EL (cell line): ENCODE measurements at places on chromosomes 4 and X.

GRCh38 chrX:69309074-69309792 is 144.0 kb upstream of the PJA1 start:
- no peak for DNase-seq

GRCh38 chr4:116665716-116666115 is 419.7 kb downstream of the TRAM1L1 start:
- DNase-seq = no peak

- no peak for DNase-seq
These were observed 272.5 kb downstream of the ARHGAP10 start for GRCh38 chr4:148004228-148004857.

GRCh38 chrX:67543818-67544217 is at the start of gene AR:
Gene AR (plus strand): TSS chrX:67544021. CDS start chrX:67545147, 1,126 bp downstream.
- DNase-seq = peak; percentile 72

DNA sequence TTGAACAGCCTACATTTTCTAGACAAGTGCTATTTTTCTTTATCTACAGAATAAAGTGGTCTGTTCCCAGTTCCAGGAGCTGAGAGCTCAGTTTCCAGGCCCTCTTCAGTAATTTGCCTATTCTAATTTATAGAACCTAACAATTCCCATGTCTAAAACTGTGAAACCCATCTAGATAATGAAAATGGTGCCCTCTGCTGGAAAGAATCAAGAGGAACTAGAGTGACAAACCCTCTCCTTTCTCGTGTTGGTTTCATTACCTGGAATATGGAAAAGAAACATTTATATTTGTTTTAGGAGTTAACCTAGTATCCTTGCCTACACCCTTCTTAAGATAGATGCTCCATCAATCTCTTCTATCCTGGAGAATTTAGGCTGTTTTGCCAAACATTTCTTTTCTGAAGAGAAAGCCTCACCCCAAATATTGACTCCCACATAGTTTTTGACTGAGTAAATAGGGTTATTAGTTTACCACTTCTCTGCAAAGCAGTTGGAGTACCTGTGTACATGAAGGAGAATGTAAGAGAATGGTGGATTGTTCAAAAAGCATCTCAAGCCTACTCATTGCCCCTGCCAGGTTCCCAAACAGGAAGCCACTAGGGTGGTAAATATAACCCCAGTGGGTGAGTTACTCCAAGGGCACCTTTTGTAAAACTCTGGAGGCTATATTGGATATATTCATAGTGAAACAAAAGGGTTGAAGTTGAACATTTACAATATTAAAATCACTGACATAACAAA is 121.6 kb downstream of the RASL11B start:
- peak; percentile 54 for DNase-seq

GRCh38 chrX:37765507-37765906 is 14.4 kb upstream of the CYBB start:
- no peak for DNase-seq

- no peak for DNase-seq
These were observed 95.9 kb upstream of the SCOC start for GRCh38 chr4:140277576-140277975.

- DNase-seq = no peak
These were observed 60.4 kb upstream of the CRMP1 start for GRCh38 chr4:5952975-5953951.

- no peak for DNase-seq
These were observed 101.1 kb downstream of the CT47B1 start for GRCh38 chrX:120774606-120775005.

DNA sequence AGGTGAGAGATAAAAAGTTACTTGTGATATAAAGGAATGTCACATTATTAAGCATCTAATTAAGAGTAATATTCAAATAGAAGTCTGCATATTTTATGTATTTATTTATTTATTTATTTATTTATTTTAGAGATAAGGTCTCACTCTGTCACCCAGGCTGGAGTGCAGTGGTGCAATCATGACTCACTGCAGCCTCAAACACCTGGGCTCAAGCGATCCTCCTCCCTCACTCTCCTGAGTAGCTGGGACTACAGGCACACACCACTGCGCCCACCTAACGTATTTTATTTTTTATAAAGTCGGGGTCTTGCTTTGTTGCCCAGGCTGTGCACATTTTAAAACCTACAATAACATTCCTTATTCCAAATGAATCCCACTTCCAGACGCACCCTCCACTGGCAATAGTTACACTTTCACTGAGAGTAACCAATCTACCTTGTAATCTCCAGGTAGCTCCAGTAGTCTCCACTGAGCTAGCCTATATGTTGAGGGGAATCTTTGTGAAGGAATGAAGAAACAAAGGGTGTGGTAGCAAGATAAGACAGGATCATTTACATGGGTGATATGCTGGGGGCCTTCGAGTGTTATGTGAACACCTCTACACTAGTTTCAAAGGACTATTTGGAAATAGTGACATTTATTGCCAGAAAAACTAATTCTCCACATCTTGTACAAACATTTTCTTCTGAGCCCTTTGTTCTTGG is 11.9 kb downstream of the SH3D19 start:
- no peak for DNase-seq

GRCh38 chr4:174406383-174406782 is 115.9 kb downstream of the HPGD start:
- DNase-seq = no peak

DNA sequence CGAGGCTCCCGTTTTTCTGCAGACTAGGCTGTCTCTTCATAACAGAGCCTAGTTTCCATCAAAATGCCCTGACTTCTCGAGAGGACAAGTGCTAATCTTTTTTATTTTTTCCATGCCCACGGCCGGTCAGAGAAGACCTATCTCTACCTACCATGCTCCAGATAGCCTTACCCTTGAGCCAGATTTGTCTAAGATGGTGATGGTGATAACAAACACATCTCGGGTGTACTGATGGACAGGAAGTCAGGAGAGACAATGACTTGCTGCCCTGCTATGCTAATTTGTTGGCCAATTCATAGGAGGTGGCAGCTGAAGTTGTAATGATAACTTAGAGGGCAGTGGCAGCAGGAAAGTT is 42.2 kb upstream of the NKRF start:
- DNase-seq = no peak

GRCh38 chr4:39883646-39884045 is 94.1 kb downstream of the PDS5A start:
- DNase-seq = peak; percentile 40

DNA sequence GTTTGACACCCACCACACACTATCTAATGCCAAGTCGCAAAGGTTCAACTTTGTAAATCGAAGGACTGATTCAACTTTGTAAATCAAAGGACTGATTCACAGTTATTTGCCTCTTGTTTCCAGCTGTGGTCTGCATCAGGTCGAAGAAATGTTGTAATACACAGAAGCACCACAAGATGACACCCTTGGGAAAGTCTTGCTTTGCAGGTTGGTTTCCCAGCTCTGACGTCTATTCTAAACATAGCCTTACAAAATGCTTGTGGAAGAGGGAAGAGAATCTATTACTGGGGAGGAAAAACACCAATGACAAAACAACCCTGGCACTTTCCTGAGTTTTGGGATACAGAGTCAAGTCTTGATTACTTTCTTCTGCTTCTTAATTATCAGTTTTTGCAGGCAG is 35.3 kb downstream of the SUPT20HL1 start:
- DNase-seq = peak; percentile 49

DNA sequence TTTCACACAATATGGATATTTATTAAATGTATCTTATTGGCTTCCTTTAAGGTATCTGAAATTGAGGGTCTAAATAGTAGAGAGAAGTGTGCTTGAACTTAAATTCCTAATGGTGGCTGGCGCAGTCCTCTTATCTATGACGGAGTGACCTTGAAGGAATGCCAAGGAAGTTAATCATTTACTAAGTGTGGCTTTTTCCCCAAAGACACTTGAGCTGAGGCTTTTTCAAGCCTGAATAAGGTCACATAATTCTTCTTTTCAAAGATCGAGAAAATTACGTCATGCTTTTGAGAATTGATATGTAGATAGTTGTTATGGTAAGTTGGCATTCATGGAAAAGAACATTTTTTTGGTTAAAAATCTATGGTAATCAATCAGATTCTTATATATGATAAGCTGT is 11.7 kb upstream of the PRPS2 start:
- no peak for DNase-seq

DNA sequence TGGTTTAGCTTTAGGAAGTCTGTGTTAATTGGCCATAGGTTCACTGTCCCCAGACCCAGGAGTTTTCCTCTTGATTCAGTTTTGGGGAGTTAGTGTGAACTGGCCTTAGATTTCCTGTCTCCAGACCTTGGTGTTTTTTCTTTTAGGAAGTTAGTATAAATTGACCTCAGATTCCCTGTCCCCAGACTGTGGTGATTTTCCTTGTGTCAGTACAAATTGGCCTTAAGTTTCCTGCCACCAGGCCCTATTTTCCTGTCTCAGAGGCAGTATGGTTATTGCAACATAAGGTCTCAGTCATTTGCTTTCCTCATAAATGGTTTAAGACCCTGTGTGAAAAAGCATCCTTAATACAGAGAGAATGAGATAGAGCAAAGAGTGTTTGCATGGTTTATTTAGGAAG is 595.8 kb downstream of the NLGN4X start:
- DNase-seq = no peak

DNA sequence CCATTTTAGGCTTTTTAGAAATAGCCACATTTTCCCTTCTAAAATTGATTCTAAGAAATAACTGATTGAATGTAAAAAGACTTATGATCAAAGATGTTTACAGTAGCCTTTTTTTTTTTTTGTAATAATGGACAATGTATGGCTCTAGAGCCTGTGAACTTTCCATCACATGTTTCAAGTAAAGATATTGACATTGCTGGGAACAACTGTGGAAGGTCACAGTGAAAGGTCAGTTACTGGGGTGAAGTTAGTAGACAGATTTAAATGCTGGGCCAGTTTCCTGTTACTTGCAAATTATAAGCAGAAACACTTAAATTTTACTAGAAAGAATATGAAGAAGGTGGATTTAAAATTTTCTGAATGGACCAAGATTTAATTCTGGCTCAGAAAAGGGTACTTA is 18.4 kb downstream of the PAGE2 start:
- DNase-seq = no peak

- no peak for DNase-seq
These were observed 27.0 kb downstream of the SH2D1A start for GRCh38 chrX:124373348-124373747.

DNA sequence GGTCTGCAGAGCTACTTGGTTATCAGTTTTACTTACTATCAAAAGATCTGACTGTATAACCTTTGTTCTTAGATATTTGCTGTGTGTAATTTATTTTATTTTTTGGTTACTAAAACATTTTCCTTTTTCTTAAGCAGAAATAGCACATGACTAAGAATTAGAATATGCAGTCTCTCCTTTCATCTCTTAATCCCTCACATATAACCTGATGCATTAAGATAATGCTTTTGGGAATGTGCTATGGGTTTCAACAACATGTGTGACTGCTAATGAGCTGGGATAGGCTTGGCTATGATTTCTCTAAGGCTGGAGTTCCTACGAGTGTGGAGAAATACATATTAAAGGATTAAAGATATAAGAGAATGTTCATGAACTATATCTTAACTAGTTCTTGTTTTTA is 41.5 kb downstream of the SHROOM3 start:
- no peak for DNase-seq

DNA sequence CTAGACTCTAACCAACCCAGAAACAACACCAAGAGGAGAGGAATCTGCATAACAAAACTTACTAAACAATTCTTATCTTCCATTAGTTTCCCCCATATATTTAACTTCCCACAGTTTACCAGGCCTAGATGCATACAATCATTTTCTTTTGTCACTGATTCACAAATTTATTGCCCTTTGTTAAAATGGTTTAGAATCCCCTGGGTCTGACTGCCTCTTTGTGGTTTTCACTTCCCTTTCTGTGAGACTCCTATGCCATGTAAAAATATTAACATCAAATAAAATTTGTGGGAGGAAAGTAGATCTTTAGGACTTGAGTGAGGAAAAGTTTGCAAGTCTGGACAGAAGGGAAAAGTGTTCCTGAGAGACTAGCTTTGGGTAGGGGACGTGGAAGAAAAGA is 393.8 kb upstream of the CNKSR2 start:
- DNase-seq = no peak

GRCh38 chrX:40968180-40968579 is 117.1 kb upstream of the USP9X start:
- no peak for DNase-seq

- no peak for DNase-seq
These were observed 1060.6 kb upstream of the GRID2 start for GRCh38 chr4:91243132-91243531.

- no peak for DNase-seq
These were observed 380.6 kb downstream of the MAPK10 start for GRCh38 chr4:85979276-85979675.

DNA sequence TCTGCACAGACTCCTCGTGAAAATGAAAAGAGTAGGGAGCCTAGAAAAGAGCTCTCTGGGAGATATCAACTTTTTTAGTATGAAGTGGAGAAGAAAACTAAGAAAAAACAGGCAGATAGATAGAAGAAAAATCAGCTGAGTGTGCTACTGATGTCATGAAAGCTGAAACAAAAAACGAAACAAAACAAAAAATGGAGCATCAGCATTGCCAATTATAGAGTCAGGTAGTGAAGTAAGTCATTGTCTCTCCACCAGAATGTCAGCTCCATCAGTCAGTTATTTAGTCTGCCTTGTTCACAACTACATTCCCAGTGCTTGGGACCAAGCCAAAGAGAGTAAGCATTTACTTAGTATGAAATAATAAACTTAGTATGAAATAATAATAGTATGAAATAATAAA is 595.1 kb downstream of the STPG2 start:
- DNase-seq = no peak

GRCh38 chr4:186557486-186557885 is 2.1 kb upstream of the MTNR1A start:
- peak; percentile 65 for DNase-seq

- DNase-seq = no peak
These were observed 587 bp upstream of the AFF2 start for GRCh38 chrX:148499638-148500422.

DNA sequence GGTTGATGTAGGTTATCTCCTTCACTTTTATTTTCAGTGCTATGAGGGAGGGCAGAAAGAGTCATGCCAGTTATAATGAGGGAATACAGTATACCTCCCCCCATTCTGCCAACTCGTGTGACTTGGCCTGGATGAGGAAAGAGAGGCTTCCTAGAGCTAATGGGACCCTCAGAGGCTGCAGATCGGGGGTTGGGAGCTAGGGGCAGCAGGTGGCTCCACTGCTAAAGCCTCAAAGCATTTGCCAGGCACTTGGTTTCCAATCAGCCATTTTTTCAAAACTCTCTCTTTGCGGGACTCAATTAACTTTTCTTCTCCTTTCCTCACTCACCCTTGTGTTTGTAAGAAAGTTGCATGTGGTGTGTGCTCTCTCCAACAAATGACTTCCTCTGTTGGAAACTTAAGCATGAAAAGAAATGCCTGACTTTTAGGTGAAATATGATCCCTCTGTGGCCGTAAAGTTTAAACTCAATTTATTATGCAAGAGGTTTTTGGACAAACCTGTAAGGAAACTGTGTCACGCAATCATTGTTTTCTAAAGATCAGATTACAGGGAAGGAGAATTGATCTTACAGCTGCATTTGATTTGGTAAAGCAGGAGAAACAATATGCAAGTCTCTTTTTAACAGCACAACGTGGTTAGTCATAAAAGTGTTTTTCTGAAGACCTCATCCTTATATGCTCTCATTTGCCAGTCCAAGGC is 7.0 kb downstream of the SFRP2 start:
- DNase-seq = no peak
